ENCODE measurements at places on chromosomes 11 and 22.
A peak's percentile ranks its signal among the peaks of the same experiment; 100 is the strongest.

DNA sequence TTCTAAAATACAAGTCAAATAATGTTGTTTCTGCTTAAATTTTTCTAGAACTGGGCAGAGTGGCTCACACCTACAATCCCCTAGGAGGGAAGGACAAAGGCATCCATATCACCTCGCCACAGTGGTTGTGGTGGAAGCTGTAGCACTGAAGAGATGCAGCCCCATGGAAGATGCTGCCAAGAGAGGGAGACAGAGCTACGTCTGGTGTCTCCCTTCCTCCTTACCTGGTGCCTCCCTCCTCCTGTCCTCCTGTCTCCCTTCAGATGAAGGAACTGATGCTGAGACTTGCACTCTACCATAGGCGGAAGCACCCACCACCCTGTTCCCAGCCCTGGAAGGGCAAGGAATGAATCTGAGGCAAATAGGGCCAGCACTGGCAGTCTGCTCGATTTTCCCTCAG lies 22.3 kb downstream of the MMP27 start:
- DNase-seq: no peak

- peak; percentile 48 for DNase-seq
Observed at GRCh38 chr11:74135127-74135840, 35.5 kb downstream of the C2CD3 start.

DNA sequence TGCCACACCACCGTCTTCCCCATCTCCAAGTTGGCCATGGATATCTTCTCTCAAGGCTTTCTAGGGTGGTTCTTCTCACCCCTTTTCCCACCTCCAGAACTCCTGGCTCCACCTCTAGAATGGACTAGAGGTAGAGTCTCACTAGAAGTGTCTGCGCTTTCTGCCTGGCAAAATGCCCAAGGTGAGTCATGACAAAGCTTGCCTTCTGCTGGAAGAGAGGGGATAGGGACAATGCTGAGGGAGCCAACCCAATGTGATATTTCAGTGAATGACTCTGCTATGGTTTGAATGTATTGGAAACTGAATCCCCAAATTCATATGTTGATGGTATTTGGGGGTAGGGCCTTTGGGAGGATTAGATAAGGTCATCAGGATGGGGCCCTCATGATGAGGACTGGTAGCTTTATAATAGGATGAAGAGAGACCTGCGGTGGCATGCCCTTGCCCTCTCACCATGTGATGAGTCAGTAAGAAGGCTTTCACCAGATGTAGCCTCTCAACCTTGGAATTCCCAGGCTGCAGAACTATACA lies 4.1 kb upstream of the CD82 start:
- no peak for DNase-seq

- no peak for DNase-seq
Observed at GRCh38 chr11:76732643-76733042, 50.5 kb upstream of the TSKU start.

- peak; percentile 9 for DNase-seq
Observed at GRCh38 chr22:25202290-25202921, 2.7 kb downstream of the CRYBB3 start.

GRCh38 chr22:33793475-33793874 lies 126.8 kb downstream of the LARGE1 start:
- DNase-seq: no peak

DNA sequence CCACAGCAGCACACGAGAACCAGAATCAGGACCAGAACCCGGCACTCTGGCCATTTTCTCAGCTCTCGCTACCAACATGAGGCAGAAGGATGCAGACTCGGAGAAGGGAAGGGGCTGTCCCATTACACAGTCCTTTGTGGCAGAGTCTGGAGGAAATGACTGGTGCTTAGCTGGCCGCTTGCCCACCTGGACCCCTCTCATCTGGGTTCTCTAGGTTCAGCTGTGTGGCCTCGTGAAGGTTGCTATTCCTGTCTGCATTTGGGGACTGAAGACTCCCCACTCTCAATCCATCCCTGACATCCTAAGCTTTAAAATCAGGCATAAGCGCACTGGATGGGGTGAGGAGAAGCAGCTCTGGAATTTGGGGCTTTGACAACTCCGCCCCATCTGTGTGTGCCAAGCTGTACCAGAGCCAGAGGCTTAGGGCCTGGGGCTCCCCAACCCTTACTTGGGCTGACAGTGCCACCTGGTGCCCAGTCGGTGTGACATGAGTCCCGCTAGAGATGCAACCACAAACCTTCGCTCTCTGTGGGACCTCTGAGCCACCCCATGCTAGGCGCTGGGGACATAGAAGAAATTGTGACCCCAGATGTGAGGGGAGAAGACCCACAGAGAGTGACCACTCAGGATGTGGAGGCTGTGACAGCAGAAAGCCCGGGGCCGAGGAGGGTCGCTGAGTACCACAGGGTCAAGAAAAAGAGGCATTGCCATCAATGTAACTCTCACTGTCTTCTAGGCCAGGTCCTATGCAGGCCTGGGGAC lies 35.8 kb upstream of the FCHSD2 start:
- DNase-seq: no peak

- DNase-seq: no peak
Observed at GRCh38 chr22:49923445-49923844, 5.0 kb downstream of the CRELD2 start.

DNA sequence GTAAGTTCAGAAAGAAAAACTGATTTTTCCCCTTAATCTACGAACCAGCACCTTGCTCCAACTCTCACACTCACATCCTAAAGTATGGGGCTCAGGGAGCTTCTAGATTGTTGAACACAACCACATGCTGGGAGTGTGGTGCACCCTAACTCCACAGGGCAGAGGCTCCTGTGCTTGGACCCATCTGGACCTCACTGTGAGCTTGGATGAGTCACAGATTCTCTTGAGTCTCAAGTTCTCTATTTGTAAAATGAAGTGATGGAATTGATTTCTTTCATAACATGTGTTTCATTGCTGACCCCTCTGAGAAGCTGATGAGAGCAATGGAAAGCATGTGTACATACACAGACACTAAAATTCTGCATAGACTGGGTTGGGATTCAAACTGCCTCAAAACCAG lies 109.7 kb downstream of the PGR start:
- no peak for DNase-seq

DNA sequence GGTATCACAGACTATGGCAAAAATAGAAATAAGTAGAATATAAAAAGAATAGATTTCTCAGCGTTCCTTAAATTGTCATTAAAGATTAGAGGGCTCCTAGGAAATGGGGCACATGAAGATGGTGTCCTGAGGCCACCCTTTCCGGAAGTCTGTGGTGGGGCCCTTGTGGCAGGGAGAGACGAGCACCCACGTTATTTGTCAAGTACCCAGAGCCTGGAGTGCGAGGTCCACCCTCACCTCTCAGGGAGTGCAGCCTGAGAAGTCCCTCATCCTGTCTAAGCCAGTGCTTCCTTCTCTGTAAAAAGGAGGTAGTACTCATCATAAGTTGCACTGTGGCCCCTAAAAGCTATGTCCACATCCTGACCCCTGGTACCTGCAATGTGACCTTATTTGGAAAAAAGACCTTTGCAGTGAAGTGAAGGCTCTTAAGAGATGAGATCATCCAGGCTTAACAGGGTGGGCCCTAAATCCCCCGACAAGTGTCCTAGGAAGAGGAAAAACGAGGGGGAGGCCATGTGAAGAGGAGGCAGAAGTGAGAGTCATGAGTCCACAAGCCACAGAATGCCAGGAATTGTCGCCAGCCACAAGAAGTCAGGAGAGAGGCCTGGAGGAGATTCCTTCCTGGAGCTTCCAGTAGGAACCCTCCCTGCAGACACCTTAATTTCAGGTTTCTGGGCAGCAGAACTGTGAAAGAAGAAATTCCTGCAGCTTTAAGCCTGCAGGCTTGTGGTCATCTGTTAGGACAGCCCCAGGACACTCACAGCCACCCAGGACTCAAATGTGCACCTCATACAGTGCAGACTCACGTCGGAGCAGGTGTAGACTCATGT lies 76.8 kb upstream of the CCND1 start:
- no peak for DNase-seq

GRCh38 chr11:45105233-45105983 lies 41.0 kb upstream of the PRDM11 start:
- no peak for DNase-seq

- no peak for DNase-seq
Observed at GRCh38 chr11:123577081-123577598, 77.3 kb downstream of the SCN3B start.

DNA sequence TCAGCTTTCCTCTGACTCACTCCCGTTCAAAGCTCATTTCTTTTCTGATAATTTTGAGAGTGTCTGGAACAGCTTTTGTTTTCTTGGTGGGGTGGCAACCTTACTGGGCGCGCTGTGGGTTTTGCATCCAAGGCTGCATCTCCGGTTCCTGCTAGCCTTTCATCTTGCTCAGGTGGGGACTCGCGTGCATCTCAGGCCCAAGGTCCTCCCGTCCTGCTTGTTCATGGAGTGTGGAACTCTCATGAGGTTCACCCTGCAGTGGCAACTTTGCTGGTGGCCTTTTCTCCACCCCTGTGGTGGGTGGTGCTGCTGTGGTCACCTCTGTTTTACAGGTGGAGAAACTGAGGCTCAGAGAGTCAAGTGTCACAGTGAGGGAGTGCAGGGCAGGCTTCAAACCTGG lies 25.6 kb downstream of the MCM5 start:
- DNase-seq: no peak

DNA sequence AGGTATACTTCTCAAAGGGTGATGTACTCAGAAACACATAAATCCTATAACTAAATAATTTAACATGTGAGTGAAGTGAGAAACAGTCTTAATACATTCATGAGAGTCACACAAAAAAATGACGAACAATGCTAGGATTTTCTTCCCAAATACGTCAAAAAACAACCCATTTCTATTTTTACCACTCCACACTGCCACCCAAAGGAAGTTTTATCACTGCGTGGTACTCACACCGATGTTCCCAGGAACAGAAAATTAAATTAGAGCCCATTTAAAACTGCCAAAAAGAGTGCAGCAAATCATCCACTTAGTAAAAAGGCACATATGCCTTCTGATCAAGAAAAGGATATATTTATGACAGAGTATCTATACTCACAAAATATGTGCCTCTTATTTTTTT lies 710.9 kb upstream of the FAT3 start:
- DNase-seq: no peak

DNA sequence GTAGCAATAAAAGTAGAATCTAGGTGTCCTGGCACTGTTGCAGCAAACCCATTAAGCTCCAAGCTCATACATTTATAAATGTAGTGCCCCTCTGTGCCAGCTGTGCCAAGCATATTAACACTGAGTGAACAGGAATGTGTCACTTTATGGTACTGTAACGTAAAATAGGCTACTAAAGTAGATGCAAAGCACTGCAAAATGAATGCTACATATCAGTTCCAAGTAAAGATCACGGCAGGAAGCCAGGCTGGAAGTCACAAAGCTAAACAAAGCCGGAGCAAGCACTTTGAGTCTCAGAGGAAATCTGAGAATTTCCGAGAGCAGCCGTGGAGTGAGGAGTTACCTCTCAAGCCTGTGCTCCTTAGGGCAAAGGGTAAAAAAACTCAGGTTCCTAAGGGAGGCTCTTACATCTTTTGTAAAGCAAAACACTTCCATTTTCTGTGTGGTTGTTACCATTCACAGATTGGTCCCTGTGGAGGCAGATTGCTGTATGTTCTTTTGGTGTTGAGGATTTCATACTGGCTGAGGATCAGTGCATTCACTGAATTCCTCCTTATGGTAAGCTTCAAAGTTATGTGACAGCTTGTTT lies 85.7 kb downstream of the WNT11 start:
- DNase-seq: peak; percentile 78

GRCh38 chr11:22634897-22635629 lies 9.4 kb upstream of the FANCF start:
- DNase-seq: peak; percentile 6

- no peak for DNase-seq
Observed at GRCh38 chr11:25163421-25163820, 666.6 kb downstream of the LUZP2 start.

DNA sequence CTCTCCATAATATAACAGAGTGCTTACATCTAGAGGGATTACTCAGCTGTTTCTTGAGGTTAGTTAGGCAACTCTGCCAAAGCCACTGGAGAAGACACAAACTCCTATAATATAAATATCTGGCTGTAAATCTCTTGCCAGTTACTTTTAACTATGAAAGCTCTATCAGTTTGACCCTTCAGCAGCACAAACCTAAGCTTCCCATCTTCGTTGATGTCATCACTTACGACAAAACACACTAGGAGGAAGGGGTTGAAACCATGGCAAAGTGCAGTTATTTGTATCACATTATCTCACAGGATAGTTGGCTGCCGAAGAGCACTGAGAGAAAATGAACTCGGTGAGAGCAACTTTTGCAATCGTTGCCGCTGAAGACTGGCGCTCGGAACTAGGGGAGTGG lies 922.1 kb downstream of the OPCML start:
- DNase-seq: no peak

DNA sequence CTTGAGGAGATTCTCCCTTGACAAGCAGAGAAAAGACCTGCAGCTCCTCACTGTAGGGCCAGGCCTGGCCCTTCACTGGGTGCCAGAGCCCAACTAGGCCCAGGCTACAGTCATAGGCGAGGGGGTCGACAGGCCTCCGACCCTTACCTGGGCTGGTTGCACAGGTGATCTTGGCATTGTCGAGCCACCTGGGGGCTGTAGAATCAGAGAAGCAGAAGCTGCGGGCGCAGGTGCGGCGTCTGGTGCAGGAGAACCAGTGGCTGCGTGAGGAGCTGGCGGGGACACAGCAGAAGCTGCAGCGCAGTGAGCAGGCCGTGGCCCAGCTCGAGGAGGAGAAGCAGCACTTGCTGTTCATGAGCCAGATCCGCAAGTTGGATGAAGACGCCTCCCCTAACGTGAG lies 6.9 kb upstream of the RAB1B start:
- DNase-seq: no peak

- no peak for DNase-seq
Observed at GRCh38 chr22:20866736-20867135, 7.9 kb downstream of the SNAP29 start.

All from retinal pigment epithelial cell (primary cell).